ENCODE measurements at places on chromosomes 2 and 18. TPM values are rescaled to one million over a fixed set of nuclear protein-coding genes. Genes with fewer than 3 reads are reported as not detected.
A peak's percentile ranks its signal among the peaks of the same experiment; 100 is the strongest.

GRCh38 chr2:194602750-194603149 lies 1054.3 kb upstream of the SLC39A10 start:
- H3K36me3 ChIP-seq: no peaks in the 10 kb centered on the region
- no peaks in the 10 kb centered on the region for H3K4me1 ChIP-seq
- no peak overlapping the region for H3K4me3 ChIP-seq
- H3K27me3 ChIP-seq: no peaks in the 10 kb centered on the region

DNA sequence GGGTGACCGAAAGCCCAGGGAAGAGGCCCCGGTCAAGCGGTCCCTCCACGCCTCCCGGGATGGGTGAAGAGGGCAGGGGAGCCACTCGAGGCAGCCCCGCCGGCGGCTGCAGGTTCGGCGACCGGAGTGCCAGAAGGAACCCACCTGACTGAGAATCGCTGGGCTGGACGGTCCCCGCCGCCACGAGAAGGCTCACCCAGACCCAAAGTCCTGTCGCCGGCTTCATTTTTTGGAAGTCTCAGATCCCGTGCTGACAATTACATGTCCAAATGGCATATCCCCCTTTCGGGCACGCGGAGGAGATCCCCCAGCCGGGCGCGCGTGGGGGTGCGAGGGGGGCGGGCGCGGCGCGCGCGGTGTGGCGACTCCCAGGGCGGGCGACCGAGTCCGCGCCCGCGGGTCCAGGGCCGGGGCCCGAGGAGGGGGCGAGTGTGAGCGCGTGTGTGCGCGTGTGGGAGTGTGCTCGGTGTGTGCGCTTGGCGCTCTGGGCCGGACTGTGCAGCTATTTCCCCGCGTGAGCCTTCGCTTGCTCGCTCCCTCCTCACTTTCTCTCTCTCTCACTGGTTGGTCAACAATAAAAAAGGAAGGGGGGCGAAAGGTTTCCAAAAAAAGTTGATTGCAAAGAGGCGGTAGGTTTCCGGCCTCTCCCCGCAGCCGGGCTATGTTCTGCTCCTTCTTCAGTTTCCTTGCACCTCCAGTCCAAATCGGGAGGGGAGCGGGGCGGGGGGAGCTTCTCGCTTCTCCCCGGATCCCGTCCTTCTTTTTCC lies at the start of gene ERBB4:
TSS of gene ERBB4 (minus strand) at position 498 of the 767 bp plus-strand sequence. CDS start at position 226, 272 bp downstream.
- peak within 1 kb of the TSS; percentile 73 for H3K27ac ChIP-seq
- no peaks in the 10 kb centered on the region for H3K27me3 ChIP-seq
- DNase-seq: peak; percentile 40
- H3K4me1 ChIP-seq: peaks cover 36% of the 10 kb centered on the region
- H3K4me3 ChIP-seq: peak within 1 kb of the TSS; percentile 57
- H3K36me3 ChIP-seq: no peaks in the 10 kb centered on the region

- no peak for DNase-seq
- H3K27ac ChIP-seq: peak overlapping the region; percentile 54
- H3K4me3 ChIP-seq: no peak overlapping the region
- H3K36me3 ChIP-seq: no peaks in the 10 kb centered on the region
- no peaks in the 10 kb centered on the region for H3K27me3 ChIP-seq
- peaks cover 59% of the 10 kb centered on the region for H3K4me1 ChIP-seq
Measured at GRCh38 chr2:46269001-46269400, 28.2 kb upstream of the EPAS1 start.

DNA sequence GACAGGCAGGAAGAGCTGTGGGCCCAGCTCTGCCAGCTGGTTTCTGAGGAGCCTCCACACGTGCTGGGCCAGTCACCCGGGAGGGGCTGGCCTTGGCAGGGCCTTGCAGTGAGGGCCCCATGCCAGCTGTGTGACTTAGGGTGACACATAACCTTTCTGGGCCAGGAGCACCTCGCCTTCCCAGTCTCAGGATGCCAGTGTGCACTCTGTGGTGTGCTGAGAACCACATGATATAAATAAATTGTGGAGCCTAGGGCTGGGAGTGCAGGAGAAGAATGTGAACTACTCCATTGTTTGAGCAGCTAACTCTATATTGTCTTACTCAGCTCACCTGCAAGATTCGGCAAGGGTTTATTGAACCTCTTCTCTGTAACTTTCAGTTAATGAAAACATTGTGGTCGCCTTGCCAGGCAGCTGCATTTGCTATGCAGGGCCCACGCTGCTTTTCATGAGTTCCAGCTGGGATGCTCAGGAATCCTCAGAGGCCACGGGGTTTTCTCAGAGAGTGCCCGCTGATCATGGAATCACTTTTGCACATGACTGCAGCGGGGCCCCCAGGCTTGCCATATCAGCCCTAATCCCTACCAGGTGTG lies 222.3 kb downstream of the SH3RF3 start:
- no peaks in the 10 kb centered on the region for H3K27me3 ChIP-seq
- H3K4me1 ChIP-seq: peaks cover 34% of the 10 kb centered on the region
- no peak overlapping the region for H3K4me3 ChIP-seq
- H3K27ac ChIP-seq: peak overlapping the region; percentile 2
- H3K36me3 ChIP-seq: no peaks in the 10 kb centered on the region

DNA sequence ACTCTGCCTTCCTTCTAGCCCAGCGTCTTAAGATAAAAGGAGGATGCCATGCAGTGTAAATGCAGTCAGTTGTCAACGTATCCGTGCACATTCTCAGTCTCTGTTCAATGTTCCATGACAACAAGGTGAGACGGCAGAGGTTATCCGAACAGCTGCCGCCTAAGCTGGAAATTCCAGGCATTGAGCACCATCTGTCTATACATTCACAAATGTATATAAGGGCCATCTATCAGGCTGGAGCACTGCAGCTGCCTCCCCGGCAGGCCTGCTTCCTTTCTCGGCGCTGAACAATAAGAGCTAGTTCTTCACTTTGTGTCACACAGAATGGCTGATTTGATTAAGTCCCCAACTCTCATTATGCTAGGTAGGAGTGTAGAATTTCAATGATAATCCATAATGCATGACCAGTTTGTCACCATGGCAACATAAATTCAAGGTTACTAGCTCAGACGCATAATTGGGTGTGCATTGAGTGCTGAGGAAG lies 282.2 kb upstream of the SOX11 start:
- DNase-seq: no peak
- H3K36me3 ChIP-seq: no peaks in the 10 kb centered on the region
- H3K4me1 ChIP-seq: no peaks in the 10 kb centered on the region
- no peak overlapping the region for H3K27ac ChIP-seq

- H3K27ac ChIP-seq: no peak overlapping the region
- no peaks in the 10 kb centered on the region for H3K4me1 ChIP-seq
- H3K36me3 ChIP-seq: no peaks in the 10 kb centered on the region
- DNase-seq: no peak
Measured at GRCh38 chr2:141711627-141712026, 419.2 kb downstream of the LRP1B start.

GRCh38 chr2:215338883-215339679 lies 27.2 kb downstream of the ATIC start:
- H3K27ac ChIP-seq: no peak overlapping the region
- H3K4me1 ChIP-seq: no peaks in the 10 kb centered on the region
- no peaks in the 10 kb centered on the region for H3K36me3 ChIP-seq
- no peaks in the 10 kb centered on the region for H3K27me3 ChIP-seq
- no peak overlapping the region for H3K4me3 ChIP-seq

GRCh38 chr18:34738175-34738894 lies 28.2 kb downstream of the DTNA start:
- peaks cover 54% of the 10 kb centered on the region for H3K4me1 ChIP-seq
- H3K36me3 ChIP-seq: no peaks in the 10 kb centered on the region

GRCh38 chr2:79099140-79099686 lies 11.4 kb upstream of the REG1B start:
- no peak overlapping the region for H3K27ac ChIP-seq
- H3K27me3 ChIP-seq: no peaks in the 10 kb centered on the region
- no peak overlapping the region for H3K4me3 ChIP-seq

- H3K27me3 ChIP-seq: no peaks in the 10 kb centered on the region
- peaks cover 19% of the 10 kb centered on the region for H3K36me3 ChIP-seq
- H3K27ac ChIP-seq: peak overlapping the region; percentile 100
- peak overlapping the region; percentile 97 for H3K4me3 ChIP-seq
- peaks cover 11% of the 10 kb centered on the region for H3K4me1 ChIP-seq
Measured at GRCh38 chr2:20450201-20450999, 3.5 kb downstream of the RHOB start.

GRCh38 chr2:240597054-240597418 lies 10.5 kb downstream of the CAPN10 start:
- no peaks in the 10 kb centered on the region for H3K4me1 ChIP-seq
- DNase-seq: no peak
- no peak overlapping the region for H3K4me3 ChIP-seq
- H3K27me3 ChIP-seq: no peaks in the 10 kb centered on the region
- H3K27ac ChIP-seq: no peak overlapping the region
- peaks cover 56% of the 10 kb centered on the region for H3K36me3 ChIP-seq

GRCh38 chr2:163934131-163934530 lies 198.3 kb upstream of the FIGN start:
- no peak overlapping the region for H3K27ac ChIP-seq
- DNase-seq: no peak
- no peaks in the 10 kb centered on the region for H3K4me1 ChIP-seq
- H3K27me3 ChIP-seq: no peaks in the 10 kb centered on the region

The SKOR2 gene
- not detected for total RNA-seq

The CYP27C1 gene
- not detected for total RNA-seq

The TRIM43 gene
- not detected for total RNA-seq

The KRTCAP3 gene
- total RNA-seq: 0.61 TPM

The DNAH6 gene
- total RNA-seq: 0.13 TPM
